ENCODE measurements at places on chromosomes 13 and 19.
A peak's percentile ranks its signal among the peaks of the same experiment; 100 is the strongest.

DNA sequence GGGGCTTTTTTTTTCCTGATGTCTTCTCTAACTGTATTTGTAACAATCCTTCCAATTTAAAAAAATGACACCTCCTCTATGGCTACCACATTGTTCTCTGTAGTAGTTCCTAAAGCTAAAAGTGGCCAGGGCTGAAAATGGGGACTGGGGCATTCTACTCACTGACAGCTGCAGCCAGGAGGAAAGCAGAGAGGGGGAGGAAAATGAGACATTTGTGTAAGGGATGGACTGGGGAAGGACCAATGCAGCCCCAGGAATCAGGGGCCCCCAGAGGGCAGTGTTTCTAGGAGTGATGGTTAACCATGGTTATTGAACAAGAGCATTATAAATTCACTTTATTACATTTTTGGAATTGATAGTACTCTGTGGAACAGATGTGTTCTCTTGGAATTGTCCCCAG is 34.3 kb upstream of the C1QTNF9 start:
- DNase-seq: no peak

- DNase-seq: no peak
These were observed 436.6 kb upstream of the KLF12 start for GRCh38 chr13:74570834-74571233.

DNA sequence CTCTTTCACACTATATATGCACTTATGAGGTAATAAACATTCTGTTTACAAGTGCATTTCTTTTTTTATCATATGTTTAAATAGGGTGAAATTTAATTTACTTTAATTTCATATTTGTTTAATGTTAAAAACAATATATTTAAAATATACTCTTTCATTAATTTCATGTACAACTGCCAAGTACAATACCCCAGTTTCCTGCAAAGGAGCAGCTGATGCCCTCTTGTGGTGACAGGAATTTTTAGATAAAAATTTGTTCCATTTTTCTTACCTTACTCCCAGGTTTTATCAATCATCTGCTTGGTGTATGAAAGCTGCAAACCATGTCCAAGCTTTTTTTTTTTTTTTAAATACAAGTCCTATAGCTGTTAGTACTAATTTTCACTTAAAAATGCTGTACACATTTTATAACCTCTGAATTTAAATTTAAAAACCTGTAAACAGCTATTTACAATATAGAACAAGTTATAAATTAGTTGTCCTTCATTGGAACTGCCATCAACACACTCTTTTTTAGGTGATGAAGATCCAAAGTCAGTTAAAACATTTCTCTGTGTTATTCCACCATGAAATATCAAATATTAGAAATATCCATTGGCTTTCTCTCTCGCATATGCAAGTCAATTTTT is 4.9 kb downstream of the PCDH20 start:
- DNase-seq: no peak

DNA sequence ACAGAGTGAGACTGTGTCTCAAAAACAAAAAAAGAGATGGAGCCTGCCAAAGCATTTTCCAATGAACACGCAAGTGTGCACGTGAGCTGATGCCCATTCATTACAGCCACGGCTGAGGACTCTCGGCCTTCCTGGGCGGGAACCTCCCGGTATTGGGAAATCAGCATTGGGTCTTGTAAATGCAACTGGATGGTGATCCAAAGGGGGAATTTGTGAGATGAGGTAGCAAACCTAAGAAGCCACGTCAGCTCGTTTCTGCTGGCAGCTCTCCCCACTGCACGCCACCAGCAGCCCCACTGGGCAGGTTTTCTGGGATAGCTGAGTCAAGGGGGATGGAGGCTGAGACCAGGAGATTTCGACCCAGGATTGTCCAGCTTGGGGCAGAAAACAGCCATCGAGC is 11.5 kb downstream of the C13orf46 start:
- DNase-seq: no peak

- no peak for DNase-seq
These were observed 38.7 kb upstream of the GRTP1 start for GRCh38 chr13:113402471-113403254.

GRCh38 chr13:27171244-27171826 is at the start of gene USP12:
Gene USP12, minus strand, starts transcription at chr13:27171811. Its CDS starts 172 bp downstream, at chr13:27171639.
- peak; percentile 75 for DNase-seq

DNA sequence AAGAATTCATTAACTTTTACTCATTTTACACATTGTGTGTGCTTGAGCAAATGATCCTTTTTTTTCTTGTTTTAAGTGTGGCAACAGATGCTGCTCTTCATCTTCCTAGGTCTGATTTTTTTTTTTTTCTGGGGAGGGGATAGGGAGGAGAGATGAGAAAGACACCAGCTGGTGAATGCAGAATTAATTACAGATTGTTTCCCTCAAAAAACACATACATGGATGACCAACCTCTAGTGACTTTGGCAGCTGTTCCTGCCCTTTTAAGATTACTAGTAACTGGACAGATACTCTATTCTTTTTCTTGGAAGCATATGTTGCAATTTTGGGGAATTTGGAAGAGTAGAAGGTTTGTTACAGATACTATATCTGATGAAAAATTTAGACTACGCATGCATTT is 103.6 kb upstream of the MYO16 start:
- no peak for DNase-seq

DNA sequence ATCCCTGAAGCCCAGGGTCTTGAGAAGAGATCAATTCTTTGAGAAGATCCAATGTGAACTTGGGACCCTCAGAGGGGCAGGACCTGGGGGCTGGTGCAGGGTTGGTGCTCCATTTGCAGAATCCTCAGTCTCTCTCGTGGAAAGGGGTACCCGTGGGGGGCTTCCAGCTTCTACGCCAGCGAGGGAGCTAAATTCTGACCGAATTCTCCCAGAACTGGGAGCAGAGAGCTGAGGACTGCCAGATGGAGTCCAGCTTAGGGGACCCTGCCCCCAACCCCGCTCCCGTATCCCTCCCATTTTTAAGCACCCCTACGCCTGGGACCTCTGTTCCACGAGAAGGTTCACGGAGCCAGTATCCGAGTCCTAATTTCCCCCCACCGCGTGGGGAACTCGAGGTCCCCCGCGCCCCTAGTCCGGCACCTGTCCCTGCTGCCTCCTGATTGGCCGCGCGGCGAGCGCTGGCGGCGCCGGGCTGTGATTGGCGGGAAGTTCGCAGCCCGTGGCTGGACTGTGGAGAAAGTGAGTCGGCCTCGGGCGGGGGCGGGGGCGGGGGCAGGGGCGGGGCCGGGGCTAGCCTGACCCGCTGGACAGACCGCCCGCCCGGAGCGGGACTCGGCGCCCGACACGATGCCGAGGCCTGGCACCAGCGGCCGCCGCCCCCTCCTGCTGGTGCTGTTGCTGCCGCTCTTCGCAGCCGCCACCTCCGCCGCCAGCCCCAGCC is 4.4 kb upstream of the LTBP4 start:
- DNase-seq: peak; percentile 82

GRCh38 chr19:41843371-41843770 is 1.1 kb downstream of the LYPD4 start:
- DNase-seq: no peak

DNA sequence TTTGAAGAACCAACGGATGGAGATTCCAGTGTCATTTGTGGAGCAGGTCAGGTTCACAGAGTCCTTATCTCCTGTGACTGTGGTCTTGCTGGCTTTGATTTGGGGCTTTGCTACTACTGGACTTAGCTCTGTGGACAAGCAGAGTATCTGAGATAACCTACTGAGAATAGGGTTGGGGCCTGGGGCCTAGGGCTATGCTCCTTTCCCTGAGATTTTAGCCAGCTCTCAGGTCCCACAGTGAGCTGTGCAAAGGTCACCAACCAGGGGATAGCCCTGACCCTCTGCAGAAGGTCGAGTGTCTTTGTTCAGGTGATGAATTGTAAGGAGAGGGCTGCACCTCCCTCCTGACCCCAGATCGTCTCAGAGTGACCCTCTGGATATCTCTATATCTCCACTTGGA is 9.2 kb downstream of the CEACAM1 start:
- no peak for DNase-seq

DNA sequence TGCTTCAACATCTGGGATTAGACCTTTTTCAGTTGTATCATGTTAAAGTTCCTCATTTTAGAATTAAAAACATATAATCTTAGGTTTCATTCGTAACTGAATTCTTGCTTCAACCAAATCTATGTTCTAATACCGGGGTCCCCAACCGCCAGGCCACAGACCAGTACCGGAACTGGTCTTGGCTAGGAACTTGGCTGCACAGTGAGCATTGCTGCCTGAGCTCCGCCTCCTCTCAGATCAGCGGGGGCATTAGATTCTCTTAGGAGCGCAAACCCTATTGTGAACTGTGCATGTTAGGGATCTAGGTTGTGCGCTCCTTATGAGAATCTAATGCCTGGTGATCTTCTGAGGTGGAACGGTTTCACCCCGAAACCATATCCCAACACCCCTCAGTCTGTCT is 19.2 kb downstream of the ITM2B start:
- no peak for DNase-seq

DNA sequence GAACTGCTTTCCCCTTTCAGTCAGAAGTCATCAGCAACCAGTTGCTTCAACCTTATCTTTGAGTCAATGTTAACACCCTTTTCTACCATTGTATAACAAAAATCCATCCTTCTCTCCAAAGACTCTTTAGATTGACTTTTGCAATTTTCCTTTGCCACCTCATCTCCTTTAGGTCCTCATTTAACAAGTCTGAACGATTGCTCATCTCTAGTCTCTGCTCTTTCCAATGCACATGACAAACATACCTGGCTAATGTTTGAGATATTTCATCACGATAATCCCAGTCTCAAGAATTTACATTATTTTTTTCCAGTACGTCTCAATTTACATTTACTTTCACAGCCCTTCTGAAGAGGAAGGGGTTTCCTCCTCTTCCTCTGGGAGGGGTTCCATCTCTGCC is 127.5 kb downstream of the KLF12 start:
- no peak for DNase-seq

DNA sequence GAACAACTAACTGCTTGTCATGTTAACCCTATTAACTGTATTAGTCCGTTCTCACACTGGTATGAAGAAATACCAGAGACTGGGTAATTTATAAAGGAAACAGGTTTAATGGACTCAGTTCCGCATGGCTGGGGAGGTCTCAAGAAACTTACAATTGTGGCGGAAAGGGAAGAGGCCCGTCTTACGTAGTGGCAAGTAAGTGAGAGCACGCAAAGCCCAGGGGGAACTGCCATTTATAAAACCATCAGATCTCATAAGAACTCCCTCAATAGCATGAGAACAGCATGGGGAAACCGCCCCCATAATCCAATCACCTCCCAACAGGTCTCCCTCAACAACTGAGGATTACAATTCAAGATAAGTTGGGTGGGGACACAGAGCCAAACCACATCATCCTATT is 34.7 kb downstream of the PHF11 start:
- DNase-seq: no peak

GRCh38 chr19:10744253-10744798 is 26.4 kb downstream of the DNM2 start:
- no peak for DNase-seq

- no peak for DNase-seq
These were observed 21.2 kb downstream of the INSR start for GRCh38 chr19:7272856-7273578.

DNA sequence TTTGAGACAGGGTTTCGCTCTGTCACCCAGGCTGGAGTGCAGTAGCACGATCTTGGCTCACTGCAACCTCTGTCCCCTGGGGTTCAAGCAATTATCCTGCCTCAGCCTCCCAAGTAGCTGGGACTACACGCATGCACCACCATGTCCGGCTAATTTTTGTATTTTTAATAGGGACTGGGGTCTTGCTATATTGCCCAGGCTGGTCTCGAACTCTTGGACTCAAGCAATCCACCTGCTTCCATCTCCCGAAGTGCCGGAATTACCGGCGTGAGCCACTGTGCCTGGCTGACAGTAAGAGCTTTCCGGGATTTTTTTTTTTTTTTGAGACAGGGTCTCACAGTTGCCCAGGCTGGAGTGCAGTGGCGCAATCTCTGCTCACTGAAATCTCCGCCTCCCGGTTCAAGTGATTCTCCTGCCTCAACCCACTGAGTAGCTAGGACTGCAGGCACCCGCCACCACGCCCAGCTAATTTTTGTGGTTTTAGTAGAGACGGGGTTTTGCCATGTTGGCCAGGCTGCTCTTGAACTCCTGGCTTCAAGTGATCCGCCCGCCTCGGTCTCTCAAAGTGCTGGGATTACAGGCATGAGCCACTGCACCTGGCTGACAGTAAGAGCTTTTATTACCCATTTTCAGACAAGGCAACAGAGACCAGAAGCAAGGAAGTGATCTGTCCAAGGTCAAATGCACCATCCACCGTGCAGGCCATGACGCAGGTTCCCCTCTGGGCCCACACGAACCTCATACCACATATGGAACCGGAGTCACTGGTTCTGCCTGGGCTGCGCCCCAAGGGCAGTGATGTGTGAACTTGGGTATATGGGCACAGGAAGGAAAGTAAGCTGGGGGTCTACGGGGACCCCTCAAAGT is 21.0 kb downstream of the RFX1 start:
- no peak for DNase-seq

DNA sequence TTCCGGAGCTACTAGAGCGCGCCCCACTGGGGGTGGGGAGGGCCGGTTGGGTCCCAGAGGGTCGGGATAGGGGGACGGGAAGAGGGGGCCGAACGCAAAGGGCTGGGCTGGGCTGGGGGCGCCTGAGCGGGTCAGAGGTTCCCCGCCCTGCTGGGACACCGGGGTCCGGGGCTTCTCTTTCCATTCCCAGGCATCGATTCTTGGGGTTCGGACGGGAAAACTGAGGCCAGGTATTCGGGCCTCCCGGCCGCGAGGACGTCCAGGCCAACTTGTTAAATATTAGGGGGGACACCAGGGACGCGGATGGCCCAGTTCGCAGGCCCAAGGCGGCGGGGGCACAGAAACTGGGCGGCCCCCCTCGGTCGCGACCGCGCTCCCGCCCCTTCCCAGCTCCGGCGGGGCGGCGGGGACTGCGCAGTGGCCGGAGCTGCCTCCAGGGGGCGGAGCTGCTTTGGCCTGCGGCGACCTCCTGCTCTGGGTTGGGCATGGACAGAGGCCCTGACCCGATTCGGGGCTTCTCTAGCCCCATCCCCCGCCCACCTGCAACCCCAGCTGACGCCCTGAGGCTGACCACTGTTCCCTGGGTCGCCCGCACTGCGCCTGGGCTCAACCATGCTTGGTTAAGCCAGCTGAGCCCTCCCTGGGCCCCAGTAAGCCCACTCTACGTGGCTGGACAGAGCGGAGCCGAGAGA is 1.2 kb upstream of the KLF16 start:
- DNase-seq: peak; percentile 80

- DNase-seq: no peak
These were observed 38.8 kb upstream of the GATAD2A start for GRCh38 chr19:19366434-19367396.

DNA sequence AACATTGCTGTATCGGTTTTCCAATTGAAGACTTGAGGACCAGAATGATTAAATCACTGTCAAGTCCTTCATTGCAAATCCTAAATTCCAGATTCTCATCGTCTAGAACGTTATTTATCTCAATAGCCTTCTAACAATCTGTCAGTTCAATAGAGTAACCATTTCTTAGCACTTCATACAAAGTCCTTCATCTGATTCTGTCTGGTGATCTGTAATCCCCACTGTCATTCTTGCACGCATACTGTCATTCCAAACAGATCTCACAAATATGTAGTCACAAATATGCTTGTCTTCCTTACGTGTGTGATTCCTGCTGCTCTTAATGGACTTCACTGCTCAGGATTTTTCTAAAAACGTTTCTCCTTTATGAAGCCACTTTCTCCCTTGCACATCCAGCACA is 1197.5 kb downstream of the EFNB2 start:
- DNase-seq: no peak

GRCh38 chr13:99528547-99528946 is 27.3 kb downstream of the TM9SF2 start:
- DNase-seq: no peak

Data from left forelimb (tissue), 1 donor.